ENCODE measurements at places on chromosomes 5 and 9.

DNA sequence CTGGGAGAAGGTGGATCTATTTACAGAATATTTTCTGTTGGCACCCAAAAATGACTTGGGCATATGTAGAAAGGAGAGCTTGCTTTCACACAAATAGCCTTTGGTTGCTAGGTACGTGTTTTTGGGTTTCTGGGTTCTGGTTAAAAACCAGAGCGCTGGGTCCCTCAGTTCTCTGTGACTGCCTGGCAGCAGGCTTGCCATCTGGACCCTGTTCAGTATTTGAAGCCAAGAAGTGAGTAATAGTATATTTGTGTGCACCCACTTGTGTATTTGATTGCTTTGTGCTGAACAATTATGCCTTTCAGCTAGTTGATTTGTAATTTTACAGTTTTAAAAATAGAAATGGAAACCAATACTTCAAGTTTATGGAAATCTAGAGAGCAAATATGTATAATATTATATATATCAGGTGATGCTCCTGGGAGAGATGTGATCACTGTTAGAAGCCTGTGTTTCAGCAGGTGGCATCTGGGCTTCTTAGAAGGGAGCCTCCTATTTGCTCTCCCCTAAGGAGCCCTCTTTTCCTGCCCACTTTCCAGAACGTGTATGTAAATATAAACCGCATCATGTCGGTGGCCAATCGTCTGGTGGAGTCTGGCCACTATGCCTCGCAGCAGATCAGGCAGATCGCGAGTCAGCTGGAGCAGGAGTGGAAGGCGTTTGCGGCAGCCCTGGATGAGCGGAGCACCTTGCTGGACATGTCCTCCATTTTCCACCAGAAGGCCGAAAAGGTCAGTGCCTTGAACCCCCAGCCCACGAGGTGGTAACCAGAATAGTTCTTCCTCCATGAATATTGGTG lies 153.6 kb downstream of the TRIO start:
- DNase-seq = no peak

DNA sequence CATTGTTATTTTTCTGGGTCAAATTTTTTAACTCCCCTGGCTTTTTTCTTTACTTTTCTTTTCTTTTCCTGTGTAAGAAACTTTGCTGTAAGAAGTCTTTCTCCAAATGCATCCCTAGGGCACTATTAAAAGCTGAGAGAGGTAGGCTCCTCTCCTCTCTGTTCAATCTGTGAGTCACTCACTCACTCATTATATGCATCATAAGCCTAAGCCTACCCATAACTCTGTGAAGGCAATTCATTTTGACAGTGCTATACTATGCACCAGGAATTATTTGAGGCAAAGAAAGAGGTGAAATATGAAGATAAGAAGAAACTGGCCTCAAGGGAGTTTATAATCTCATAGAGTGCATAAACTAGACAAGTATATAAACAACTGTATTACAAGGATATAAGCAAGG lies 67.9 kb upstream of the PRR16 start:
- DNase-seq = no peak

GRCh38 chr9:75814667-75815066 lies 75.8 kb upstream of the PCSK5 start:
- DNase-seq = no peak

DNA sequence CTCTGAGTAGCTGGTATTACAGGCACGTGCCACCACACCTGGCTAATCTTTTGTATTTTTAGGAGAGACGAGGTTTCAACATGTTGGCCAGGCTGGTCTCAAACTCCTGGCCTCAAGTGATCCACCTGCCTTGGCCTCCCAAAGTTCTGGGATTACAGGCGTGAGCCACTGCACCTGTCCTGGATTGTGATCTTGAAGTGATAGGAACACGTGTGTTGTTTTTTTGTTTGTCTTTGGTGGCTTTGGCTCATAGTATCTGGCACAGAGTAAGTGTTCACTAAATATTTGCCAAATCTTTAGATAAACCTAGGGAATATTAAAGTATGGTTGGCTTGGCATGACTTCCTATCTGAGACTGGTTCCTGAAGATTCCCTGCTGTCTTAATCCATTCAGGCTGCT lies 172.7 kb downstream of the ARHGAP26 start:
- no peak for DNase-seq

- no peak for DNase-seq
These were observed 723.2 kb downstream of the TLE4 start for GRCh38 chr9:80294955-80295354.

DNA sequence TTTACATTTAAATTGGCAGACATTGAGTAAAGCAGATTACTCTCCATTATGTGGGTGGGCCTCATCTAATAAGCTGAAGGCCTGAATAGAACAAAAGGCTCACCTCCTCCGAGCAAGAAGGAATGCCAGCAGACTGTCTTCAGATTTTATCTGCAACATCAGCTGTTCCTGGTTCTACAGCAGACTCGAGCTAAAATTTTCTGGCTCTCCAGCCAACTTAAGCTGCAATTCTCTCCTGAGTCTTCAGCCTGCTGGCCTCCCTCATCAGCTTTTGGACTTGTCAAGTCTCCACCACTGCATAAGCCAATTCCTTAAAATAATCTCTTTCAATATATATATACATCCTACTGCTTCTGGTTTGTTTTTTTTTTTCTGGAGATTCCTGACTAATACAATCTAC lies 12.5 kb downstream of the TRPM3 start:
- no peak for DNase-seq
